SHP77 treated with DMSO at 0.1 percent for 48 hours (cell line): ENCODE measurements at places on chromosomes 6 and 20.

DNA sequence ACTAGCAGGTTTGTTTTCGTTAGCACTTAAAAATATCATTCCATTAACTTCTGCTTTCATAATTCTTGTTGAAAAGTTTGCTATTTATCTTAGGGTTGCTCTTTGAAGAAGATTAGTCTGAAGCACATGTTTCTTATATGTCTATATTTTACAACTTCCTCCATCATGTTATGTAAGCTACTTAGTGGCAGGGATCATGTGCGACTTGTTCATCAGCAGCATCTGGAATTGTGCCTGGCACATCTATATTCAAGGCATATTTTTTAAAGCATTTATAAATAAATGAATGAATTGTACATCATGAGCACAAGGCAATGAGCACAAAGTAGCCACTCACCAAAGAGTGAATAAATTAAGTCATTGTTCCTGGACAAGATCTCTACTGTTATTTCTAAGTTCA, 187.2 kb upstream of the COL21A1 start:
- no peak for DNase-seq

GRCh38 chr6:148431413-148431812, 88.8 kb downstream of the SASH1 start:
- DNase-seq = peak; percentile 31

DNA sequence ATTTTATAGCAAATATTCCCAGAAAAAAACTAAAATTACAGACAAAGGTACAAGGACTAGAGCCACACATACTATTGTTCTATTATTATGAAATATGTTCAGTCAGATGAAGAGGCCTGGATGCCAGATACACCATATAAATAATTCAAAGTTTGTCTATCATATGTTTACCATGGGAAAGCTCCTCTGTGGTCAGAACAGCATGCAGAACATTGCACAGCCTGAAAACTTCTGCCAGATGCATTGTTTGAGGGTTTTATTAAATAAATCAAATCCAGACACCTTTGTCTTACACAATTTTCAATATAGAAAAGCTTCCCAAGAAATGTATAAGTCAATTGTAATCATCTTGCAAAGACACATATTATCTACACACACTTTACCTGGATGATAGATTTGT, 35.0 kb upstream of the COL21A1 start:
- DNase-seq = no peak

DNA sequence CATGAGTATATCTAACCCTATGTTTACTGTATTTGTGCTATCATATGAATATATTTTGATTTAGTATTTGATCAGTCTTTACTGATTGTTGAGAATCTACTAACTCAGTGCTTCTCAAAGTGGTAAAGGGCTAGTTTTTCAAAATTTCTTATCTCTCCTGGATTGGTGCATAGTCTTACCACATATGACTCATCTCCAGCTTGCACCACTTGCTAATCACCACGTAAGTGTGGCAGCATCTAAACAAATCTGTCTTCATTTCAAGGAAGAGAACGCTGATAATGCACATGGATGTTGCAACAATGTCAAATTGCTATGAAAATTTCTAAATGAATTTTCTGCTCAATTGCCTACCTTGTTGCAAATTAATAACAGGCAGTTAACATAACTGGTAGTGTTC, 299.5 kb downstream of the PAX1 start:
- no peak for DNase-seq

- DNase-seq = no peak
Measured at GRCh38 chr6:134669485-134669884, 280.4 kb downstream of the ALDH8A1 start.

DNA sequence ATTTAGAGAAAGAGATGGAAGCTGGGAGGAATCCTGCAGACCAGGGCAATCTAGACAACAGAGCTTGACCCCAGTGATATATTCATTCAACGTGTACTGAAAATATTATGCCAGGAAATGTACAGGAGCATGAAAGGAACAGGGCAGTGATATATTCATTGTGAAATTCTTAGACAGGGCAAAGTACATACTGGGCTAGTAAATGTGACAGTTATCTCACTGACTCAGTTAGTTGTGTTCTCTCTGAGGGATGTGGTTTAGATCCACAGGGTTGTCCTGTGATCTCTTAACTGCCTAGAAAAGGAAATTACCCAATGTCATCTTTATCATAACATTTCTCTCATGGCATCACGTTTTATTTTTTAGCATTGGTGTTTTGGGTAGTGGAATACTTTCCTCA, 891.3 kb downstream of the EYS start:
- no peak for DNase-seq

- DNase-seq = no peak
Measured at GRCh38 chr20:41393705-41394066, 27.1 kb upstream of the EMILIN3 start.

DNA sequence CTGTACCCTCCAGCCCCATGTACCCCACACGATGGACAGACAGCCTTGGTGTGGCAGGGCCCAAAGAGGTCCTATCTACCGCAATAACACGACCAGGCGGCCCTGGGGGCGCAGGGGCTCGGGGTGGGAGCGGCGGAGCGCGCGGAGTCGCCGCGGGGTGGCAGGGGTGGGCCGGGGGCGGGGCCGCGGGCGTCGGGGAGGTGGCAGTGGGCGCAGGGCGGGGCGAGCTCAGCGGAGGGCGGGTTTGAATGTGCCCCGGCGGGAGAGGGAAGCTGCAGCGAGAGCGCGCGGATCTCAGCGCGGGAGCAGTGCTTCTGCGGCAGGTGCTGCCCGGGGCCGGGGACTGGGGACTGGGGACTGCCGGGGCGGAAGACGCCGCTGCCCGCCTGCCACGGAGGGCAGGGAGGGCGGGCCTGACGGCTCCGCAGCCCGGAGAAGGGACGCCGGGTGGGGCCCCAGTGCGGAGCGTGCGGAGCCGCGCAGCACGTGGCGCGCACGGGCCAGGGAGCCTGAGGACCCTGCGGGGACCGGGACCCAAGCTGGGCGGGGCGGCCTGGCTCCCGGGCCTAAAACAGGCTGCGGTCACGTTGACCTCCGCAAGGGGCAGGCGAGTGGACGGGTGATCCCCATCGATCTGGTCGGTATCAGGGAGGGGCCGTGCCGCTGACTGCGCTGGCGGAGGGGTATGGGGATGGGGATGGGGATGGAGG, at the start of gene SLC29A1:
TSS of gene SLC29A1 (plus strand) at position 277 of the 710 bp plus-strand sequence. CDS start 3,719 bp downstream, outside the sequence.
- DNase-seq = peak; percentile 49

GRCh38 chr20:41249411-41250281, 67.9 kb downstream of the ZHX3 start:
- DNase-seq = no peak

DNA sequence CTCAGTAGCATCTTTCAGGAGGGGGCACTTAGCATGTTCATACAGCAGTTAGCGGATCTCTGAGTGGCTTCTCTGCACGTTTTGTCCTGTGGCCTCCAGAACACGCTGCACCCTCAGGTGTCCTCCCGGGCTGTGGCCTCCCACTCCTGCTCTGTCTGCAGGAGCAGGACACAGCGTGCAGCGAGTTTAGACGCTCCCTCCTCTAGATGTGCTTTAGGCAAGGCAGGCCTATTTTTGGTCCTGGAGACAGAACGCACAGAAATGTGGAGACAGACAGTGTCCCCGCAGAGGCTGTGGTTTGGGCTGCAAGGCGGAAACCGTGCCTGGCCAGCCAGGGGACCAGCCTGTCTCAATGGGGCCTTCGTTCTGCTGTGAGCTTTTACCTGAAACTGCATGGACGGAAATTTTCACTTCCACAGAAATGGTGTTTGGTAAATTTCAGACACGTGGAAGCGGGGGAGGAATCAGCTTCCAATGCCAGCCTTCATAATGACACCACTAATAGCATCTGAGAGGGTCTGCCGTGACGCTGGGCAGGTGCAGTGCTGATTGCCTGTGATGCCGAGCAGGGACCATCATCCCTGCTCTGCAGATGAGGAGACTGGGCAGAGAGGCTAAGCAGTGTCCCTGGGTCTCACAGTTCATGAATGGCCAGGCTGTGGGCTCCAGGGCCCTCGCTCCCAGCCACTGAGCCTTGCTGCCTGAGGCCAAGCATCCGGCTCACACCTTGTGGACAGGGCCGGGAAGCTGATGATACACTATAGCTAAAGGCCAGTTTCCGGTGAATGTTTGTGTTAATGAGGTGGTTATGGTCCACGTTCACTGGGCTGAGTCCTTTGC, 120.9 kb downstream of the SYCP2 start:
- DNase-seq = no peak

- DNase-seq = no peak
Measured at GRCh38 chr6:104788400-104788799, 71.3 kb downstream of the HACE1 start.

DNA sequence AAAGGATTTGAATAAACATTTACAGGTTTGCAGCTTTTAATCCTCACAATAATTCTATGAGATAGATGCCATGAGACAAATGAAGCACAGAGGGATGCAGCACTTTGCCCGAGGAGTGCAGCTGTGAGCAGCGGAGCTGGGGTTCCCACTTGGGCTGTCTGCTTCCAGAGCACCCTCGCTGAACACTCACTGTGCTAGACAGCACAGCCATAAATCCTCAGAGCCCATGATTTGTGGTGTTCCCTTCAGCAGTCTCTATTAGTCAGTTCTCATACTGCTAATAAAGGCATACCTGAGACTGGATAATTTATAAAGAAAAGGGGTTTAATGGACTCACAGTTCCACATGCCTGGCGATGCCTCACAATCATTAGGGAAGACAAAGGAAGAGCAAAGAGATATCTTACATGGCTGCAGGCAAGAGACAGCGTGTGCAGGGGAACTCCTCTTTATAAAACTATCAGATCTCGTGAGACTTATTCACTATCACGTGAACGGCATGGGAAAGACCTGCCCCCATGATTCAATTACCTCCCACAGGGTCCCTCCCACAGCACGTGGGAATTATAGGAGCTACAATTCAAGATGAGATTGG, 25.3 kb upstream of the CTAGE9 start:
- no peak for DNase-seq
